ENCODE measurements at places on chromosomes 3 and 15. TPM values are rescaled to one million over a fixed set of nuclear protein-coding genes. Genes with fewer than 3 reads are reported as not detected.

Gene ITIH1
- not detected for total RNA-seq

Gene IRAK2
- total RNA-seq = 3.9 TPM

GRCh38 chr3:161171113-161171512 is 50.0 kb upstream of the NMD3 start:
- no peak for DNase-seq

- no peak for DNase-seq
Measured at GRCh38 chr15:25057574-25057973, 102.8 kb downstream of the SNRPN start.

- DNase-seq = no peak
Measured at GRCh38 chr3:171374661-171375285, 85.4 kb downstream of the TNIK start.

DNA sequence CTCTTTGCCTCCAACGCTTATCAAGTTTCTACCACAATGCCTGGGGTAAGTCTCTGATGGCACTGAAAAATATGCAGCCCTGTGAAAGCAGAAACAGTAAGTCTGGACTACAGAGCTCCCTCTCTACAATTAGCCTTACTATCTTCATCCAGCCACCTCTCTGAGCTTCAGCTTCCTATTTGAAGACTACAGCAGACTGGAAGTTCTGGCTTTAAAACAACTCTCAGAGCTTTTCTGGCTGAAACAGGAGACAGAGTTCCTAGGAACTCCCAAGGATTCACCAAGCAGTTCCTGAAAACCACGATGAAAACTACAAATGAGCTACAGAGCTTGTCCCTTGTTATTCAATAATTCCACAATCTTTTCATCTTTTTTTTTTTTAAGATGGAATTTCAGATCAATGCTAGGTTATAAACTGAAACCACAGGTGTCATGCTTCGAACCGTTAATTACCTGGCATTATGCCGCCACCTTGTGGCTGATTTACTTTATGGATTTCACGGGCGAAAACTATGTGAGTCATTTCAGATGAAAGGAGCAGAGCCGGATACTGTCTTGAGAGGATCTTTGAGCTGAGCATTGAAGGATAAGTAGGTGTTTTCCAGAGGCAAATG is 3.9 kb downstream of the CRYGS start:
- DNase-seq = peak; percentile 89

DNA sequence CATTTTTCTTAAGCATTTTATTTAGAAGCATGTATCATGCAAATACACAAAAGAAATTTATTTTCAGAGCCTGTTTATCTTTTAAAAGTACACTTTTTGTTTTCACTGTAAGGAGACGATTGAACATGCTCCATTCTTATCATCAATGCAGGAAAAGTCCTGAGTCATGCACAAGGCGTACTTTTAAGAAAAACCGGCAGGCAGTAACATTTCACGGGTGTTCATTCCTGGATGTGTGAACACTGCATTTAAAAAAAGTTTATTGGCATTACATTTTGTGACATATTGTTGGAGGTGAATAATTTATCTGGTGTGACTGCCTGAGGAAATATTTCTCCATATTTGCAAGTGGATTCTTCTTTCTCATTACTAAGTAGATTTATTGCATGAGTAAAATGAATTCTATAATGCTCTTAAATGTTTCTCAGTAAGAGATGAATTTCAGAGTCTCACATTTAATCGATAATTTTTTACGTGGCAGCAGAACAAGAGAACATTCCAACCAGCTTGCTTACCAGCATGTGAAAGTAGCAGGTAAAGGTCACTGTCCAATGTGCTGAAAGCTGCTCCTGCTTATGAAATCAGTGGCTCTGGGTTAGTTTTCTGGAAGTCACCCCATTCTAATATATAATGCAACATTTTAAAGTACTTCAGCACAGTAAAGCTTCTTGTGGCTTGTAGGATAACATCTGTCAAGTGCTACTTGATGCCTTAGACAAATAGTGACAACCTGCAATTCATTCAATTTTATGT is 87.0 kb downstream of the SV2B start:
- peak; percentile 13 for DNase-seq

- DNase-seq = no peak
Measured at GRCh38 chr15:85403745-85404144, 23.3 kb downstream of the AKAP13 start.

DNA sequence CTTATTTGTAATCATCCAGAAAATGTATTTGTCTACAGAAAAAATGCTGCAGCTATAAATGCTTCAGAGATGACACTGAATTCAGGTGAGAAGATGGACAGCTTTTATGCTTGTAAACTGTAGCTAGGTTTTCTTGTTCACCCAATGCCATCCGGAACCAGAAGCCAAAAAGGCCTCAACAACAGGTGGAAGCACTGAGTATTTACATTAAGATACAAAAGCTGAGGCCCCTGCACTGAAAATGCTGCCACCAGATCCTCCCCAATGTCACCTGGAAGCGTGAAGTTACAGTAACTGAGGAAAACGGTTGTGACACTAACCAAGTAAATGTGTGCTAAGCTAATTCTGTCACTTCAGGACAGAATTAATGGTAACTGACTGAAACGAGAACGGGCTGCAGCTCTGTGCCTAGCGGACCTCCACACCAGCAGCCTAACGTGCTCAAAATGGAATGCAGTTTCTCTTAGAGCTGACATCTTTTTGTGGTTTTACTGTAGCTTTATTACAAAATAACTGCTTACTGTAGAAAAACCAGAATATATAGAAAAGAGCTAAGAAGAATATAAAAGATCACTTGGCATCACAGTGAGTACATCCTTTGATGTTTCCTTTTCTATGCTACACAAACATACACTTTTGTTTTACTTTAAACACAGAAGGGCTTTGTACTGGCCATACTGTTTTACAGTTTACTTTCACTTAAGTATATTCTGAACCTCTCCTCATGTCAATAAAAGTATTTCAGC is 7.6 kb downstream of the CHSY1 start:
- DNase-seq = no peak

All from activated CD4-positive, alpha-beta T cell treated with anti-CD3 and anti-CD28 coated beads for 36 hours (primary cell).